Activated CD8-positive, alpha-beta memory T cell treated with anti-CD3 and anti-CD28 coated beads for 4 hours (primary cell): ENCODE measurements at places on chromosomes 2 and 18.

DNA sequence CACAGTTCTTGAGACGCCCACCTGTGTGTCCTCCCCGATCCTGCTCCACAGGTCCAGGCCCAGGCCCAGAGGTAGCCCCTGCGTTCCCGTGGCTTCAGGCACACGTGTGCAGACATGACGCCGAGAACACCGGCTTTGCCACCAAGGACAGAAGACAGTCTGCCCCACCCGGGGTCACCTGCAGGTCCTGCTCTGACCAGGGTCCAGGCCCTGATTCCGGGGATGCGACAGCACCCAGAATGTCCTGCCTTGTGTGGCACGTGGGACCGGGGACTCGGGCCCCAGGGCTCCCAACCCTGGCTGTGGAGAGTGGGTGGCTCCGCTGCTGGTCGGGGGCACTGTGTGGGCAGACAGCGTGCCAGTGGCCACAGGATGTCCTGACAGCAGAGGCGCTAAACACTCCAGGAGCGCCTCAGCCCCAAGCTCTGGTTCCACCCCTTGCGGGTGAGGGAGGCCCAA, 36.9 kb downstream of the ADI1 start:
- no peak for DNase-seq

DNA sequence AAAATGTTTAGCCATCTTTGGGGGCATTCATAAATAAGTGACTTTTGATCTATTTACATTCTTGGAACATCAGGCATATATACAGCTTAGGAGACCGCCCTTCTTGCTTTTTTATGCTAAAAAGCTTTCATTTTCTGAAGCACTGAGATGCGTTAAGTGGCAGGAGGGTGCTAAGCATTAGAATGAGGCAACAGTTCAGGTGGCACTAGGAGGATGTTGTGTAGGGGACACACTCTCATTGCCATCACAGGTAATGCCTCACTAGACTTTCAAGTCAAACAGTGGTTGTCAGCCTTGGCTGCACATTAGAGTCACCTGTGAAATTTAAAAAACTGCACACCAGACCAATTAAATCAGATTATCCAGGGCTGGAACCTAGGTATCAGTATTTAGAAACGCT, 39.1 kb downstream of the EHBP1 start:
- DNase-seq, result no peak

DNA sequence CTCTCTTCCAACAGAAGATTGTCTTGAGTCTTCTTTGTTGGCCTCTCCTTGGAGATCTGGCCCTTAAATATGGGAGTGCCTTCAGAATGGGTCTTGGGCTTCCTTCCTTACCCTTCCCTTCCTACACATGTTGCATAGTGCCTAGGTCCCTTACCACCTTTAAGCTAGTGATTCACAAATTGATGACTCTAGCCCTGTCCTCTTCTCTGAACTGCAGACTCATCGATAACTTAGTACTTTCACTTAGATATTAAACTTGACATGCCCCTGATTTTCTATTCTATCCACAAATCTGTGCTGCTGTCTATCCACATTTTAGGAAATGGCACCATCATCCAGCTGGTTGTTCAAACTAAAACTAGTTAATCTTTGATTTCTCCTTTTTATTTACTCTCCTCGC, 9.1 kb upstream of the DYTN start:
- DNase-seq, result no peak

DNA sequence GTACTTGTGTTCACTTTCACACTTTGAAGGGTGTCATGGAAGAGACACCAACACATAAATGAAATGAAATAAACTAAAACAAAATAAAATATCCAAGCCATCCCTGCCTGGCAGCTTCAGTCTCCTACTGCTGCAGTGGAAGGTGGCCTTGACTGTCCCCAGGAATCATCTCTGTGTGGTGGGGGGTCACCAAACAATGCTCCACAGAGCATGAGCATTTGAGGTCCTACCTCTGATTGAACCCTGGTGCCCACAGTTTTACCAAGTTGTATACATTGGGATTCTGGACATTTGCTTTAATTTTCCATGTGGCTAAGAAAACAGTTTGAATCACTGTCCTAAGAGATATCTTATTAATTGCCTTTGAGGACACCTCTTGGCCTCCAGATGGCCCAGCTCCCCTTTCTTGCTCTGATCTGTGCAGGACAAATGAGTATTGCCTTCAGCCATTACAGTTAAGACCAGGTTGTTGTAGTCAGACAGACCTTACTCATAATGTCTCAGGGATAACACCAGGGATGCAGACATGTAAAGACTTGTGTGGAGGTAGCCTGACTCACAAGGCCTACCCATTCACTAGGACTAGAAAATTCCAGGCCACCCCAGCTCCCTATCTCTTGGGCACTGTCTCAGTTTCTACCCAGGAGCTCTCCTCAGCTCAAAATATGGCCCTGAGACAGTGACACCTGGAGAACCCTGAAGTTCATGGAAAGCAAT, 195.0 kb downstream of the MYCN start:
- DNase-seq, result no peak

DNA sequence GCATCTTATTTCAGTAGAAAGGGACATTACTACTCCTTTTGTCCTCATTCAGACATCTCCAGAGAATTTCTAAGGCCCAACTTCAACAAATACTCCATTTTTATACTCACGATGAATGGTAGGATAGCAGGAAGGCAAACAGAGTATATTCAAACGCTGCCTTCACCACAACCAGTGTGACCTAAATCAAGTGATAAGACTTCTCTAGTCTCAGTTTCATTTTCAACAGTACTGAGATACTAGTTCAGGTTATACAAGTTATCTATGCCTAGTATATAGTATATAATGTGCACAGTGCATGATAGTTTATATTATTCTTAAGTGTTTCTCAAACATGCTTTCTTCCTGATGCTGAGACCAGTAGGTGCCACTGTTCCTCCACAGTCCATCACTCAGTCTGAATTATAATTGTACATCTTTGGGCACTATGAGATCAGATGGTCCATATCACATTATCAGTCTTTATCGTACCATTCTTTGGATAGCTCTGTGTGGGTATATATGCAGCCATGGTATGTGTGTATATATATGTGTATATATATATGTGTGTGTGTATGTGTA, 66.3 kb upstream of the RPE start:
- no peak for DNase-seq

DNA sequence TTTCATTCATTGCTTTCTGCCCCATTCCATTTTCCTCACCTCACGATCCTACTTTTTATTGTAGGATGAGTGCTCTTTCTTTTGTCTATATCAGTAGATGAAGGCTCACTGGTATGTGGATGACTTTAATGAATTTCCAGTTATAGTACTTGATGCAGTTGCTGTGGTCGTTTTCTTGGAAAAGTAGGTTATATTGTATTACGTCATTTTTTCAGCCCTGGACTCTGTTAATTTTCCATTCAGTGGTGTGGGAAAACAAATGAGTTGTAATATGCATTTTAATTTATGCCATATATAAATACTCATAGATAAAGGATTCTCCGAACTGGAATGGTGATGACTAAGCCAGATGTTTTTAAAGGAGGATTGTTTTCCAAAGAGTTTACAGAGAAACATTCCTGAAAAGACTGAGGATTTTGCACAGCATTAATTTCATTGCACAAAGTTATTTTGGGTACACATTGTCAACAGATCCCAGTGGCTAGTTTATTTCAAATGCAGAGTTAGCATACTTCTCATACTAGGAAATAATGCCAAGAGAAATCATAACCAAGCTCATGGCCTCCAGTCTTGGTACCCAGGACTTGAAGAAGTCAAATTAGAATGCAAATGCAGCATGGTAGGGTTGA, 189.7 kb downstream of the PAX3 start:
- DNase-seq, result no peak

DNA sequence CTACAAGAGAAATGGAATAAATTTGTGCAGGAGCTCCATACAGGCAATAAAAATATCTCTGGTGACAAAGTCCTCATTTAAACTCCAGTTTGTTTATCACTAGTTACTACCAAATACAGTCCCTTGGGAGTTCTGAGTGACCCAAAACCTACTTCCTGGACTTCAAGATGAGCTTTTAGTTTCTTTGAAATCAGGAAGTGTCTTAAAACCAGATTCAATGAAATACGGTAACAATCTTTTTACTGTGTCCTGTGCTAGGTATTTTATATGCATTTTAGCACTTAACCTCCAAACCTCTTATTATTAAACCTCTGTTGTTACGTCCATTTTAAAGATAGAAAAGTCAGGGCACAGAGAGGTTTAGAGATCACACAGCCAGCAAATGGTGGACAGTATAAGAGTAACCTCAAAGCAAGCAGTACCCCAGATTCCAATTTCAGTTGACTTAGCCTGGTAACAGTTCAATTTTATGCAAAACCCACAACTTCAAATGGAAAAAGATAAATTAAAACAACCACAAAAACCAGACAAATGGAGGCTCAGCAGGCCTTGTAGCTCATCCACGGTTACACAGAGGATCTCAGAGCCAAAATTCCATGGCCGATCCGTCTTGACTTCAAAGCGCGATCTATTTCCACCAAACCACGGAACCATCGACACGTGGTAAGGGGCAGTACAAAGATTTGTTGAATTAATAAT, 1.3 kb upstream of the KCMF1 start:
- DNase-seq, result no peak

GRCh38 chr2:126825316-126825715, 73.4 kb upstream of the TEX51 start:
- DNase-seq, result no peak

DNA sequence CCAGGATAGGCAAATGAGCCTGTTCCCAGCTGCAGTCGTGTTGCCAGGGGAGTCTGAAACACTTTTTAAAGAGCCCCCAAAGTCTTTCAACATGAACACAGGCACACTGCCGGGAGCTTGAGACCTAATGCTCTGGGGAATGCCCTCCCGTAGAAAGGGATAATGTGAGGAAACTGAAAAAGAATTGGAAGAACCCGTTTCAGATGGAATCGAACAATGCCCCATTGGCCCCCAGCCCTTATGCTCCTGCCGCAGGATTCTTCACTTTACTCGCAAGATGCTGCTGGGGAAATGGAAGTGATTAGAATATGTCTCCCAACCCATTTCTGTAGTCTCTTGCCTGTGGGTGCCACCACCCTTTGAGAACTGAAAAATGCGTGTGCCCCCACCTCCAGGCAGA, 136.3 kb upstream of the GATA6 start:
- no peak for DNase-seq

DNA sequence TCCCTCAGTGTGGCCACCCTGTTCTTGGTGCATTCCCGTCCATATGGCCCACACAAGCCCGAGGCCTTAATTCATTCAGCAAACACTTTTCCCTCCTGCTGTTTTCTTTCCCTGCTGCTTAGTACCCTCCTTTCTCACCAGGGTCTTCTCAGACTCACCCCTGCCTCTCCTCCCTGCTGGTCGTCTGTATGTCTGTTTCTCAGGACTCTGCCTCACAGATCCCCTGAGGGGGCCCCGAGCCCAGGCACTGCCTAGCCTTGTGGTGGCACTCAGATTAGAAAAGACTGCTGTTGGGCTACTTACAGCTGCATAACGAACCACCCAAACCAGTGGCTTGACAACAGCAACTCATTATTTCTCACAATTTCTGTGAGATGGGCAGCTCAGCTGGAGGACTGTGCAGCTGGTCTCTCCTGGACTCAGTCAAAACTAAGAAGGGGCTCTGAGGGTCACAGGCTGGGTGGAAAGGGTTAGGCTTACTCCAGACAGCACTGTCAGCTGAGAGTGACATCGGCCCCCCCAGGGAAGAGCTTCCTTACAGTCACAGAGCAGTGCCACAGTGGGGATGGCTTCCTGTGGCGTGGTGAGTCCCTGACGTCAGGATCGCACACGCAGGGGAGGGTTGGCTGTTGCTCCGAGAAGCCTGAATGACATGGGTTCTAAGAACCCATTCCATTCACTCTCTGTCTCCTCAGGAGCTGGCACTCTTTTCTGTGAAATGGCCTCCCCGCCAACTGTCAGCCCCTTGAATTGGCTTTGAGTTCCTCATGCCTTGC, 139.0 kb downstream of the UXS1 start:
- DNase-seq, result no peak

DNA sequence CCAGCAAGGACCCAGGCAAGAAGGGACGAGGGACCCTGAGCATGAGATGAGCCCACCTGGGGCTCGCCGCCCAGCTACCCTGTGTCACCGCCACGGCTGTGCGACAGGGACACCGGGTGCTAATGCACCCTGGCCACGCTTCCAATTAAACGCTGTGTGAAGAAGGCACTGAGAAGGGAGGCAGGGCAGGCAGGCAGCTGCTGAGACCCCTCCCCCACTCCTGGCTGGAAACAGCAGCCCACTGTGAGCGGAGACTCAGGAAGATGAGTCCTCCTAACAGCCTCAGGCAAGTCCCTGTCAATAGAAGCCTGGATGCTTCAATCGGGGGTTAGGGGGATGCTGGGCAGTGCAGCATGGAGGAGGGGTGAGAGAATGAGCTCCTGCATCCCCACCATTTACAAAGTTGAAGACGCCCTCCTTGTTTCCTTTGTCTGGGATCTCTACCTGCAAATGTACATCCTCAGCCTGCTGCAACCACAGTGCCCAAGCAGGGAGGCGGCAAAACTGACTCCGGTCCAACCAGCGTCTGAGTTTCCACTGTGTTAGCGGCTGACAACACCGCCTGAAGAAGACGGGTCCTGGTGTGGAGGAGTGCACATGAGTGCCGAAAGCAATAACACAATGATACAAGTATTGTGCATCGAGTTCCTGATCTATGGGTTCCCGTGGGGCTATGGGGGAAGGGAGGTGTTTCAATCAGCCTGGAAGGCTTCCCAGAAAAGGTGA, 12.8 kb downstream of the TMEM163 start:
- DNase-seq, result no peak

- no peak for DNase-seq
Observed at GRCh38 chr18:59640721-59641120, 56.5 kb downstream of the CCBE1 start.

DNA sequence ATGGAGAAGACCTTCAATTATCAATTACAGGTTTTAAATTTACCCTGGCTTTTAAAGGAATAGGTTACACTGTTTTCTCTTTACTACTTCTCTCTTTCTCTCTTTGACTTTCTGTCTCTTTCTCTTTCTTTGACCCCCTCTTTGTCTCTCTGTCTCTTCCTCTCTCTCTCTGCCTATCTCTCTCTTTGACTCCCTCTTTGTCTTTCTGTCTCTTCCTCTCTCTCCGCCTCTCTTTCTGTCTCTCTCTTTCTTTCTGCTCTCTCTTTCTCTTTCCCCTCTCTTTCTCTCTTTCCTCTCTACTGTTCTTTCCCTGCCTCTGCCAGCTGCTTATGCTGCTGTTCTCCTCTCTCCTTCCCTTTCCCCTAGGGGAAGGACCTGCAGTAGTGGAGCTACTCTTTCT, 175.7 kb downstream of the MTCL1 start:
- DNase-seq, result no peak

- DNase-seq, result no peak
Observed at GRCh38 chr2:133734716-133735495, 166.6 kb upstream of the NCKAP5 start.
